Stimulated activated CD8-positive, alpha-beta memory T cell treated with anti-CD3 and anti-CD28 coated beads, Interleukin-7, amount 100 ng/mL, for 1 hour (primary cell): ENCODE measurements at places on chromosomes 3 and 15.

DNA sequence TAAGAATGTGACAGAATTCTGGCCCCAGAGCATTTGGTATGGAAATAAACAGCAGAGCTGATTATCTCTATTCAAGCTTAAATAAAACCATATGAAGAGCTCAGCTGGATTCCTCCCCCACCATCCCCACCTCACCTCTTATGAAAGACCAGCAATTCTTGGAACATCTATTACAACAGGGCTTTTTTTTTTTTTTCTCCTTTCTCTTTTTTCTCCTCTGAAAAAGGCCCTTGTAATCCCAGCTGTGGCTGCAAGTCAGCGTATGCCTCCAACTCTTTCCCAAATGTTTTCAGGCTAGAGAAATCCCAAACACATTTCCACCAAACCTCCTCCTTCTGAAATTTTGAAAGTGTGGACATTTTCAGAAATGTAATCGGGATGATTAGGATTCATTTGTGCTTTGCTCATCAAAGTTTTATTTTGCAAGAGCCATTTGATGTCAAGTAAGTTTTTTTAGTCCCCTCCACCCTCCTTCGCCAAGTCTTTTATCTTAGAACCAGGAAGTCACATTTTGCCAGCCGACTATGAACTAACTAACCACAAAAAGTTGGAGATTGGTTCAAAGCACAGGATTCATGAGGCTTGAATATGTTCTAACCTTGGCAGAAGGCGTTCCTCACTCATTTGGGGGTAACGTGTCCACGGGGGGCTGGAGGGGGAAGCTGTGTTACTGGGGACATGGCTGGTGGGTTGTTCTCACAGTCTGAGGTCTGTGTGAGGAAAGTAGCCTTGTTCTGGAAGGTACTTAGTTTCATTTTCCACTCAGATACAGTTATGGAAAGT lies 142.0 kb upstream of the PDZRN3 start:
- DNase-seq: no peak

- no peak for DNase-seq
These were observed 18.8 kb downstream of the TIPARP start for GRCh38 chr3:156693166-156693565.

GRCh38 chr3:41277790-41278465 lies 78.6 kb downstream of the CTNNB1 start:
- DNase-seq: no peak

GRCh38 chr3:8840556-8840955 lies 71.1 kb upstream of the OXTR start:
- no peak for DNase-seq

DNA sequence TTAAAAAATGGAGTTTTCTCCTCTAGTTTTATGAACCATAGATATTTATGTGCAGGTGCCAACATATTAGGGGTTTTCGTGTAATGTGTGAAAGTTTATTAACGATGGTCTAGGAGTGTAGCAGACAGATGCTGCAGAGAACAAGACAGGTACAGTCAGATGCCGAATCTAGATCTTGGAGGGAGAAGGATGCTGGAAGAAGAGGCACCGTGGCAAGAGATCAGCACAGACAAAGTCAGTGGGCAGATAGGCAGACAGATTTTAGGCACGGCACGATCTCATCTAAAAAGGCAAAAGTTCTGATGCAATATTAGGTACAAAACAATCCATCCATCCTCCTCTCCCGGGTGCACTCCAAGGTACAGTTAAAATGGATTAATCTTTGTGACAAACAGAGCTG lies 161.6 kb downstream of the TIGIT start:
- DNase-seq: no peak

GRCh38 chr3:179460260-179460659 lies 9.0 kb upstream of the GNB4 start:
- no peak for DNase-seq

- no peak for DNase-seq
These were observed 433 bp downstream of the FILIP1L start for GRCh38 chr3:100113723-100114412.

- DNase-seq: no peak
These were observed 68.1 kb upstream of the PFN2 start for GRCh38 chr3:150038830-150039229.

DNA sequence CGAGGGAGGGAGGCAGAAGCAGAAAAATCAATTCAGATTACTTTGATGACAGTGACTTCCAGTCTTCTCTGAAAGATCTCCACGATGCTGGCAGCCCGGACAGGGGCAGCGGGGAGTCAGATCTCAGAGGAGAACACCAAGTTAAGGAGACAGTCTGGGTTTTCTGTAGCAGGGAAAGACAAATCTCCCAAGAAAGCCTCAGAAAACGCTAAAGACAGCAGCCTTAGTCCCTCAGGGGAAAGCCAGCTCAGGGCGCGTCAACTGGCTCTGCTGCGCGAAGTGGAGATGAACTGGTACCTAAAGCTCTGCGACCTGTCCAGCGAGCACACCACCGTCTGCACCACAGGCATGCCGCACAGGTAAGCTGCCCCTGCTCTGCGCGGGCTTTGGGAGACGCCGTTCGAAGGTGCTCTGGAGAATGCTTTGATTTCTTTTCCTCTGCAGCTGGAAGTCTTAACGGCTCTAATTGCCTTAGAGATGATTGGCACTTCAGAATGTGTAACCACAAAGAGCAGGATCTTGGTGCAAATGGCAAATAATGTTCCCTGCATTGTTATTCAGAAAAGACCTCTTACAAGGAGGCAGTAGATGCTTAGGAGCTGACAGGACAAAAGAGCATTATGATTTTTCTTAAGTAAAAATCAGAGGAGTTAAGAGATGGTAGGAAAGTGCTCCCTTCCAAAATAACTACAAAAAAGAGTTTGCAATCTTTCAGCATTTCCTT lies at the start of gene KCNAB1:
KCNAB1 (plus strand) TSS at position 51 of the 724 bp plus-strand sequence.
- no peak for DNase-seq

DNA sequence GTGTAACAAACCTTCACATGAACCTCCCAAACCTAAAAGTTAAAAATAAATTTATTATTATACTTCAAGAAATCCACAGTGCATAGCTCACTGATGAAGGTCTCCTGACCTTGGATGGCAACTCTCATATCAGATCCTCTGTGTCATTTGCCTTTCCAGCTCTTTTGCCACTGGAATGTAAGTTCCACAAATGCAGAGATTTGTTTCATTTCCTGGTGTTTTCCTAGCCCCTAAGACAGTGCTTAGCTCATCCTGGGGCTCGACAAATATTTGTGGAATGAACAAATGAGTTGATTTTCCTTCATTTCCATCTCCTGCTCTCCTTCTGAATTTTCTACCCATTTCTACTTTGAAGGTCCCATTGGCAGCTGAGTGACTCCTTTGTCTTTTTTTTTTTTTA lies 56.0 kb downstream of the FRMD4B start:
- DNase-seq: no peak

DNA sequence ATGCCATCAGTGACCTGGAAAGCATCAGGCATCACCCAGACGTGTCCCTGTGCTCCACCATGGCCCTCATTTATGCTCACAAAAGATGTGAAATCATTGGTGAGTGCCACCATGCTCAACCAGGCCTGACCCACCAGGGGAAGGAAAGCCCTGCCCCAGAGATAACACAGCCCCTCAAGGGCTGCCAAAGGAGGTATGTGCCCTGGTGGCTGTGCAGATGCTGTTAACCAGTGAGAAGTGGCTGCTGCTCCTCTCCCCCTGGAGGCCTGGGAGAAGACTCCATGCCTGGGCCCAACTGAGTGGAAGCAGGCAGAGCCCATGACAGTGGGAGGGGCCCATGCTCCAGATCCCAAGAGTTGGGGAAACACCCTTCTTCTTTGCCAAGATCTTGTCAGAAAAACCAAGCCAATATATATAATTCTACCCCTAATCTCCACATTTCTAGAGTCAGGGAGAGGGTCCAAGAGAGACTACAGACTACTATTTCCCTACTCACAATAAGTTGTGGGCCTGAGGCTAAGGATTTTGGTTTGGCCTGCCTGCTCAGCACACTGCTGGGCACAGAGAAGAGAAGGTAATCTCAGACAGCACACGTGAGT lies 2.7 kb downstream of the TTC21A start:
- no peak for DNase-seq

DNA sequence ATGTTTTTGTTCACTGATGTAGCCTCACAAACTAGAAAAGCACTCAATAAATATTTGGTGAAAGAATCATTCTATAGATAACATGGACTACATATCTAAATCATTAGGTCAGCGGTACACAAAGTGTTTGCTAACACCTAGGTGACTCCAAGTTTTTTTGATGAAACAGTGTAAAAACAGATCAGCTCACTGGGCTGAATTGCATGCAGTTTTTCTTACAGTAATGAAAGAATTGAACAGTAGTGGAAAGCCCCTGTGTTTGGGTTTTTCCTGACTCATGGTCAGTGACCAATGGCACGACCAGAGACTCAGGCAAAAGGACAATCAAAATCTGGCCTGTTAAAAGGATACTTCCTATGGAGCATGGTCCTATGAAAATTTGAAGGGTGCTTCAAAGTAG lies 384.3 kb upstream of the EPHA6 start:
- DNase-seq: no peak

DNA sequence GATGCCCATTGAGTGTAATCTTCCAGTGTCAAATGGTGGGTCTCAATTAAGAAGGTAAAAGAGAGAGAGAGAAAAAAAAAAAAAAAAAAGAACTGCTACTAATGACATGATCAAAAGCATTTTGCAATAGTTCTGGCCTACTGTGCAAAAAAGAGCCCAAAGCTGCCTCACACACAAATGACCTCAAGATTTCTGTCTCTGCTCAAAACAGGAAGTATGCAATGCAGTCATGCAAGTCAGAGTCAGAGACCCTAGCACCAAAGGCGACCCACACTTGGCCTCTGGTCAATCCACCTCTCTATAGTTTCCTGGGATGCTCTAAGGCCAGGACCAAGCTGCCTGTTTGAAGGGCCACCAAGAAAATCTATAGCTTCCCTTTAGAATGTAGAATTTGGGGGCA lies 323.5 kb downstream of the VPS13C start:
- no peak for DNase-seq

DNA sequence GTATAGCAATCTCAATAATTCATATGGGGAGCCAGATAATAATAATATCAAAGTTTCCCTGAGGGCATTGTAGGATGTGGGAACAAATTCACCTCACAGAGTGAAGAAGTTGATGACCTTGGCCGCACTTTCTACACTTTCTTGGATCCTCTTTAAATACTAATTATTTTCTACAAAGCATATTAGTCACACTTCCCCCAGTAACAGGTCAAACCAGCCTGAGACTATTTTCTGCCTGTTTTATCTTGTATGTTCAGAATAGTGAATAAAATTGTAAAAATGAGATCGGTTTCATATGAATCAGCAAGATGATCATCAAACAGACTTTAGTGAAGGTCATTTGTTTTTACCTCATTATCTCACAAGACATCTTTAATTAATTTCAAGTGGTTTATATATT lies 2.3 kb upstream of the OR5K3 start:
- no peak for DNase-seq

DNA sequence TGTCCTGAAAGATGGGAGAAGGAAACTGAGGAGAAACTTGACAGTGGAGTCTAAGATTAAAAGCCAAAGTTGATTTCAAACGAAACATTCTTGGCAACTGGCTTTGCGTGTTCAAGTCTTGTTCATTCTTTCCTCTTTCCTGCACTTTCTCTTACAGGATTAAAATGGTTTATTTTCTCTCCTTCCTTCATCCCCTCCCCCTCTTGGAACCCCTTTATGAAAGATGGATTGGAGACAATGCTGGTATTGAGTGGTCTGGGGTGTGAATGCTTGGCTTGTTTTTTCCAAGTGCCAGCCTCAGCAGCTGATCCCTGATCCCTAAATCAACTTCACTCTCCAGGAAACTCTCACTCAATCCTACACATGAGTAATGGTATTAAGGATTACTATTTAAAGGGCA lies 703 bp upstream of the LSAMP start:
- no peak for DNase-seq

- DNase-seq: no peak
These were observed 20.3 kb upstream of the SIAH2 start for GRCh38 chr3:150783316-150783715.

DNA sequence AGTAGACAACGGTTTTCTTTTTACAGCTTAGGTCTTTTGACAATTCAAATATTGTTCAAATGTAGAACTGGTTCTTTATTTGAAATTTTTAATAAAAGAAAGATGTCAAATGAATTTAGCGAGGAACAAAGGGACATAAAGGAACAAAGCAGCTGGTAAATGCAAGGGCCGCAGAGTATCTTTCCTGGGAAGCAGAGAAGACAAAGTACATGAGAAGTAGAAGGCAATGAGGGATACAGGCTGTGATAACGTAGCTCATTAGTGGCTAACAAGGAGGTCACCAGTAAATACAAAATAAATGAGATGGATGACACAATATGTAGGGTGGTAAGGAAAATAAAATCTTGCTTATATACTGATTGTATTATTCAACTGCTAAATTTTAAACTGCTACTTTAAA lies 762.8 kb downstream of the VGLL3 start:
- DNase-seq: no peak

DNA sequence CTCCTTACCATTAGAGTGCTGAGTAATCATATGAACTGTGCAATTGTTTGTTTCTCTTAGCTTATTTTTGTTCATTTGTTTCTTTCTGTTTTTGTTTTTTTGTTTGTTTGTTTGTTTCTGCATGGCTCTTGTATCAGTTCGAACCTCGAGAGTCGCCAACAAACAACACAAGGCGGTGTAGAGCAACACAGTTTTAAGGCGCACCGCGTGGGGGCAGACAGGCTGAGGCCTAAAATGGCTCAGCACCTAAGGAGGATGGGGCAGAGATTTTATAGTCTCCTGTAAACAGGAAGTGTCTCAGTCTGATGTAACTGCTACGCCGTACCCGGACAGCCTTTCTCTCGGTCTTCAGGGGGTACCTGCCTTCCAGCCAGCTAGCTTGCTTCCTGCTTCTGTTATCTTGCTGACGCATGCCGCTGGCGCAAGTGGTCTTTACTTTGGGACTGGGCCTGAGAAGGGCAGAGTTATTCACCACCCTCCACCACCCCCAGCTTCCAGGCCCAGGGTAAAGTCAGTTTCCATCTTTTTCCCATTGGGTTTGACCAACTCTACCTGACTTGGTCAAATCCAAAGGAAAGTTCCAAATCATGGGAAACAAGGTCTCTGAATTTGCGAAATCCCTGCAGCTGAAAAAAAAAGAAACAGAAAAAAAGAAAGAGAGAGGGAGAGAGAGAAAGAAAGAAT lies 25.8 kb upstream of the MFGE8 start:
- no peak for DNase-seq

GRCh38 chr3:165188452-165188851 lies 7.7 kb downstream of the SLITRK3 start:
- DNase-seq: no peak

GRCh38 chr15:43531018-43531670 lies 13.7 kb downstream of the MAP1A start:
- no peak for DNase-seq

DNA sequence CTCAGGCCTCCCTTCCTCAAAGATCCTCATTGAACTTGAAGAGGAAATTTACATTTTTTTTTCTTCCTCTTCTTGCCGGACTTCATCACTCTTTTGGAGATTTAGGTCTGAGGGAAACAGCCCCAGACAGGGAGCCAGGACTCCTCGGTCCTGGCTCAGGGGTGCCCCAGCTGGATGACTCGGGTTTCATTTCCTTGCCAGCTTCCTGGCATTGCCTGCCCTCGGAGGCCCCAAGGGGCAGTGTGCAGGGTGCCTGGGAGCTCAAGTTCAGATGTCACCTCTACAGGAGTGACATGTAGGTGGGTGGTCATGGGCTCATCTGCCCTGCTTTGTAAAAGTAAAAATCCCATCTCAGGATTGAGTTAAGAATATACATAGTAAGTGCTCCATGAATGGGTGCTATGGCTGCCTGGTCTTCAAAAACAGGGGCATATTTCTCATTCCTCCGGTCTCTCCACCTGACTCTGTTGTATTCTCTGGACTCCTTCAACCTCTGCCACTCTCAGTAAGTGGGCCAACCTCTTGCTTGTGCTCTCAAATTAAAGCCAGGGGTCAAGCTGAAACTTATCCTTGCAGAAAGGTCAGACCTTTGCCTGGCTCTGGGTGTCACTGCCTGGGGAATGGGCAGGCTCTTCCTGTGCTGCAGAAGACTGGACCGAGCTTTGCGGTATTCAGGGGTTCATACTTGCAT lies 51.8 kb downstream of the SMAD6 start:
- no peak for DNase-seq
